ENCODE measurements at places on chromosomes 6 and 20.

GRCh38 chr6:13081189-13081563 lies 247.2 kb downstream of the TBC1D7 start:
- DNase-seq: no peak

GRCh38 chr20:62739581-62740285 lies 31.1 kb downstream of the NTSR1 start:
- no peak for DNase-seq

- no peak for DNase-seq
Measured at GRCh38 chr6:16591396-16592222, 169.7 kb downstream of the ATXN1 start.

DNA sequence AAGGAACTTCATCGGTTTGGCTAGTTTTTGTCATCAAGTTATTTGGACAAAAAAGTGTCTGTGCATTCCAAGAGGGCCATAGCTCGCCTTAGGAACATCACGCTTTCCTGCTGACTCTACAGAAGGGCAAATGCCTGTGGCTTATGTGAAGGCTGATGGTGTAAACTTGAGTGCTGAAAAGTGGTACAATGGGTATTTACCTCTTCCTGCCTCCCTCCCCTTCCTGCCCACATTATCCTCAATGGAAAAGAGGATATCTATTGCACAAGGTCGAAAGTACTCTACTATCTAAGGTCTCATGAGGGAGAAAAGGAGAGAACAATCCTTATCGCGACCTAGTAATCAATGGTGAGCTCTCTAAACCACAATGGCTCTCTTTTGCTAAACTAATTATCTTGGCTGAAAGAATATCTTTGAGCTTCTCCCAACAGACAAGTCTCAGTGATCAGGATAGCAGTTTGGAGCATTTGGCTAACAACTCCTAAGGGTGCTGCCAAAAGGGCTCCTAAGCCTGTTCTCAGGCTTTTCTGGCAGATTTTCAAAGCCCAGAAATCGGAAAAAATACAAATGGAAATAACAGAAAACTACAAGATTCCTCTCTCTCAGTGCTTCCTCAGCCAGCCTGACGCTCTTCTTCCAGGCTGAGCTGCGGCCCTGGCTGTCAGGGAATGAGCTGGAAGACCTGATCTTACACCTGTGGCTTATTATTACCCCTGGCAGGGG lies 42.6 kb upstream of the ENPP1 start:
- no peak for DNase-seq

DNA sequence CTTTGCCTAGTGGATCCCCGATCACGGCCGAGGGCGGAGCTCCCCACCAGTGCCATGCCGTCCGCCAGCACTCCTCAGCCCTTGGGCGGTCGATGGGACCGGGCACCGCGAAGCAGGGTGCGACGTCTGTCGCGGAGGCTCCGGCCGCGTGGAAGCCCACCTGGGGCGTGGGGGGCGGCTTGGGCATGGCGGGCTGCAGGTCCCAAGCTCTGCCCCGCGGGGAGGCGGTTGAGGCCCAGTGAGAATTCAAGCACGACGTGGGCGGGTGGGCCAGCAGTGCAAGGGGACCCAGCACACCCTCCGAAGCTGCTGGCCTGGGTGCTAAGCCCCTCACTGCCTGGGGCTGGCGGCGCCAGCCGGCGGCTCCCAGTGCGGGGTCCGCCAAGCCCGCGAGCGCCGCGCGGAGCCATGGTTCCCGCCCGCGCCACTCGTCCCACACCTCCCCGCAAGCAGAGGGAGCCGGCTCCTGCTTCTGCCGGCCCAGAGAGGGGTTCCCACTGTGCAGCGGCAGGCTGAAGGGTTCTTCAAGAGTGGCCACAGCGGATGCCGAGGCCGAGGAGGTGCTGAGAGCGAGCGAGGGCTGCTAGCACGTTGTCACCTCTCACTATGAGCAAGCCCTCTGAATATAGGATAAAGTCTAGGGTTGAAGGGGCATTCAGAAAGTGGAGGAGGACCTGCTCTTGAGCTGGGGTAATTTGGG lies 128.6 kb downstream of the GRM4 start:
- no peak for DNase-seq

GRCh38 chr6:137848672-137849071 lies 18.4 kb upstream of the TNFAIP3 start:
- DNase-seq: no peak

DNA sequence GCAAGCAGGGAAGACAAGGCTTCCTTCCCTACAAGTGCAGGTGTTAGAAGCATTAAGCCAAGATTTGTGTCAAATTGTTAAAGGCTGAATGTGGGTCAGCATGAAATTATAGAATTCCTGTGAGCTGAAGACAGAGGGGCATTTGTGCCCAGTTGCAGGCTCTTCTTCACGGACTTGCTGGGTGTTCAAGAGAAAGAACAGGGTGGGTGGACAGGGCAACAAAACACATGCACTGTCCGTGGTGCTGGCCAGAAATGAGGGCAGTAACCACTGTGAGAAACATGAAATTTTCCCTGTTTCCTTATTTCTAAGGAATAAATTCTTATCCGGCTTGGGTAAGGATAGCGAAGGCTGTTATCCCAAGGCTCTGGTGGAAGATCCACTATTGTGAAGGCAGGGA lies 579.5 kb upstream of the HTR1E start:
- DNase-seq: no peak

- DNase-seq: no peak
Measured at GRCh38 chr20:52481443-52481842, 289.9 kb upstream of the ZFP64 start.

DNA sequence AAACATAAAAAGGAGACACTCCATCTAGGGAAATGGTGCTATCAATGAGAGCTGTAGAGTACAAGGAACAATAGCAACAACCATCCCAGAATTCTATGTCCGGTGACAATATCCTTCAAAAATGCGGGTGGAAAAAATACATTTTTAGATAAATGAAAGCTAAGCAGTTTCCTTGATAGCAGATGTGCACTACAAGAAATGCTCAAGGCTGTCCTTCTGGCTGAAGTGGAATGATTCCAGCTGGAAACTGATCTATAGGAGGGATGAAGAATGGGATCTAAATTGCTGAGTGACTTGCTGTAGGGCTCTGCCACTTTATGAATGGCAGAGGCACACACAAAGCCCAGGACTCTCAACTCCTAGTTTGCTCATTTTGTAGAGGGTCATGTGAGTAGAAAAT lies 763.1 kb downstream of the C6orf118 start:
- no peak for DNase-seq

GRCh38 chr20:58518896-58519593 lies 3.8 kb upstream of the APCDD1L start:
- DNase-seq: no peak

- DNase-seq: no peak
Measured at GRCh38 chr20:59912609-59913008, 20.8 kb downstream of the SYCP2 start.

- DNase-seq: no peak
Measured at GRCh38 chr6:118042855-118043254, 135.8 kb downstream of the SLC35F1 start.

- no peak for DNase-seq
Measured at GRCh38 chr20:13571662-13572061, 67.1 kb downstream of the TASP1 start.

DNA sequence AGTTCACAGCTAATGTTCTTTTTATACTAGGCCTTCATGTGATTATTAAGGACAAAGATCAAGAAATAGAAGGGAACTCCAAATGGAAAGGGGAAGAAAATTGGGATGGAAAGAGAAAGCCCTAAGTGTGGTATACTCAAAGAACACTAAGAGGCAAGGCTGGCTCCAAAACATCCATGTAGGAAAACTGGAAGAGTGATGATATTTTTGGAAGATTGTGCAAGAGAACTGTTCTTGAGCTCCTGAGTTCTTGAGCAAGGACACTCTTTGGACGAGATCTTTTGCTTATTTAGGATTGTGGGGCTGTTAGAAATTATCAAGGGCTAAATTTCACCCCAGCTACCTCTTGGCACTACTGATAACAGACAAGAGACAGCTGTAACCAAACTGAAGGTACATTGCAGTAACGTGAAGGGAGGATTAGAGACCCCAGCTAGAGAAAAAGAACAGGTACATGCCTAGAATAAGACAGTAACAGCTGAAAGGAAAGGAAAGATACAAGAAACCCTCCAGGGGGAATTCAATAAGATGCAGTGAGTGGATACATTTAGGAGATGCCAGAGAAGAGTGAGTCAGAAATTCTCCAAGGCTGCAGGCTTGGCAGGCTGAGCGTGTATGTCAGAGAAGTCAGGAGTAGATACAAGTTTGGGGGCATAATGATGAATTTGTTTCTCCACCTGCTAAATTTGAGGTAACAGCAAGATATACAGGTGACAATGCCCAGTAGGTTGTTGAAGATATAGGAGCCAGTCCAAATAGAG lies 69.7 kb downstream of the CBLN4 start:
- DNase-seq: no peak

DNA sequence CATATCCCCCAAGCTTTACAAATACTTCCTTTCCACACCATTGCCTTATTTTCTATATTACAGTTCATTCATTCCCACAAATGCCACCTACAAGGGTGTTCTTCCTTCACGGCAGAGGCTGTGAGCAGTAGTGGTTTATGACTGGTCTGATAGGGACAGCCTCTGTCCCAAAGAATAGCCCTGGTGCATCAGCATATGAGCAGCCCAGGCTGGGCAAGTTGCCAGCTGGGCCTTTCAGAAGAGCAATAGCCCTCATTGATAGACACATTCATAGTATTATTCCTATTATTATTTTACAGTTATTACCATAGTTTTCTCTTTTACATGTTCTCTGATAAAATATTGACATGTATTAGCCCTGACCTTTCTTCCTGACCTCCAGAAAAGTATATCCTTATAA lies 149.9 kb downstream of the MMS22L start:
- peak; percentile 2 for DNase-seq
